ENCODE measurements at places on chromosomes 3 and 15.

- DNase-seq, result no peak
These were observed 41.3 kb downstream of the RPN1 start for GRCh38 chr3:128609294-128609693.

- no peak for DNase-seq
These were observed 22.5 kb downstream of the NRROS start for GRCh38 chr3:196662033-196662432.

GRCh38 chr3:147139341-147139740, 267.0 kb downstream of the ZIC4 start:
- no peak for DNase-seq

DNA sequence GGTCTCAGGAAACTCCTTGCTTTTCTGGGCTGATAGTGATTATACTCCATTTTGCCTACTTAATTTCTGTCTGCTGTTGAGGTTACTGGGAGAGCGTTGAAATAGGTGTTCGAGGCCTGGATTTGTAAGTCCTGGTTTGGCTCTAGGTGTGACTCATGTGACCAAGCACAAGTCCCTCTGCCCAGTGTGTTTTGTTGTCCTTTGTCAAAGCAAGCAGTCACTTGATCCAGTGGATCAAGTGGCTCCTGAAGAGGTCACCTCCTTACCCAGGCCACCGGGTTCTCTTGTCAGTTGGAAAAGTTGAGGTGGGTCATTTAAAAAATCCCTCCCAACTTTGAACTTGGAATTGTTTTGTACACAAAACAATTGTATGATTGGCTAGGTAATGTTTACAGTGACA, 70.0 kb downstream of the LPP start:
- no peak for DNase-seq

- DNase-seq, result no peak
These were observed 43.3 kb downstream of the ZNF609 start for GRCh38 chr15:64503640-64504039.

- no peak for DNase-seq
These were observed 864 bp upstream of the NEO1 start for GRCh38 chr15:73051391-73051806.

GRCh38 chr15:99238849-99239248, 10.5 kb downstream of the TTC23 start:
- no peak for DNase-seq

- no peak for DNase-seq
These were observed 125.1 kb downstream of the PLCL2 start for GRCh38 chr3:17009826-17010225.

- no peak for DNase-seq
These were observed 178.2 kb downstream of the TNIK start for GRCh38 chr3:171282041-171282440.

GRCh38 chr3:8413337-8413926, 88.2 kb upstream of the LMCD1 start:
- no peak for DNase-seq

- no peak for DNase-seq
These were observed 57.2 kb upstream of the FBN1 start for GRCh38 chr15:48702569-48703236.

- DNase-seq, result no peak
These were observed 44.6 kb upstream of the RBMS3 start for GRCh38 chr3:29236146-29236840.

GRCh38 chr15:45586125-45586524, 1.1 kb upstream of the BLOC1S6 start:
- DNase-seq, result no peak

DNA sequence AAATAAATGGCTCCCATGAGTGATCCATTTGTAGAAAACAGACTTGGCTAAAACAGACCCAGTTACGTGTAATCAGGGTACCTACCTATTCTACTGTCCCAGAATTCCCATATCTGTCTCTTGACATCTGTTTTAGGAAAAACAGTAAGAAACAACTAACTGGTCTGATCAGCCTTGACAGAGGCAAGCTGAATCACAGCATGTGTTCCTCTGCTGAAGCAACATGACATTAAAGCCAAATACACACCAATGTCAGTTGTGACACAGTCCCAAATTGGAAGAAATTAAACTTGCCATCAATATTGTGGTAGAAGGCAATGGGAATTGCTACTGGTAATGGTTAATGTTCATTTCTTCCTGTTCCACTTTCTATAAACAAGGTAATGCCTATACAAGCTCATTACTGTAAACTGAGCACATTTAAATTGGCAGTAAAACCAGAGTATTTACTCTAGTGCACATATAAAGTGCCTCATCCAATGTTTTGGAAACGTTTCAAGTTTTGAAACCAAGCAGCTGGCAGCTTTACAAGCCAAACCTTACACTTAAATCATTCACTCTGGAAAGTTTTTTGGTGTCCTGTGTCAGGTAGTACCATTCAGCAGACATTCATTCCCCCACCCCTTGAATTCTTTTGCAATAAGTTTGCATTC, 27.0 kb downstream of the ALDH1A2 start:
- DNase-seq, result no peak

GRCh38 chr3:61233746-61234145, 17.5 kb downstream of the FHIT start:
- no peak for DNase-seq

GRCh38 chr3:16064642-16065414, 109.7 kb upstream of the GALNT15 start:
- no peak for DNase-seq

GRCh38 chr3:112671930-112672715, 31.2 kb upstream of the CCDC80 start:
- no peak for DNase-seq

DNA sequence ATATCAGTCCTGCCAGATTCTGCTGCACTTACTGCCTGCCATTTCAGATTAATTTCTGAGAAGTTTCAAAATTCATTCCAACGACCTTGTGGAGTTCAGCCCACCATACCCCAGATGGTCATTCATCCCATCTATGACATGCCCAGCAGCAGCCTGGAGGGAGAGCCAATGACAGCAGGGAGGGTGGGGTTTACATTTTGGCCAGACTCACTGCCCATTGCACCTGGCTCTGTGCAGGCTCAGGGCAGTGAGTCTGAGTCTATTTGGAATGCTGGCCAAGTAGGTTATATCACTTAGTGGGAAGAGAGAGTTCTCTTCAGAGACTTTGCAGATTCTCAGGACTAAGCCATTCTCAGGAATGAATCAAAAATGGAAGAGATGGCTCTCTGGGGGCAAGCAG, 21.5 kb downstream of the SRPRB start:
- no peak for DNase-seq

DNA sequence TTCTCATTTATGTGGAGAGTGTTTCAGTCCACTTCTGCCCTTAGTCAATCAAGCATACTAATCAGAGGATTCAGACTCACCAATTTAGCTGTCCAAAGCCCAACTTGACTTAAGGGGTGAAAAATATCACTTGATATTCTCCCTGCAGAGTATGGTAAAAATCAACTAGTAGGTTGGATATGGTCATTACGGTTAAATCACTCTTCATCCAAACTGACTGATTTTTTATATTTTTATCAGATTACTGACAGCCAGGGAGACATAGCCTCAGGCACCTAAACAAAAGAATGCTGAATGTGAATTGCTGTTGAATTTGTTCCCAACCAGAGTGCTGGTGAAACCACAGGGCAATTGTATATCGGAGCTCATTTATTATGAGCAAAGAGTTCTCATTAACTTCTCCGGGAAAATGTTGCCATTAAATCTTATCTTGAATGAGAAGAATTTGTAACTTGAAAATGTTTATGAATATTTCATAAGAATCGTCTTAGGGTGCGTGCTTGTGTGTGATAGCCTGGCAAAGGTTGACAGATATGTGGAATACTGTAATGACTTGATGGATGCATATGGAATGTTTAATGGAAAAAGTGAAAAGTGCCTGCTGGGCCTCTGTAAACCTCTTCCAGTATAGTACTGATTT, 411.2 kb downstream of the NAALADL2 start:
- DNase-seq, result no peak

DNA sequence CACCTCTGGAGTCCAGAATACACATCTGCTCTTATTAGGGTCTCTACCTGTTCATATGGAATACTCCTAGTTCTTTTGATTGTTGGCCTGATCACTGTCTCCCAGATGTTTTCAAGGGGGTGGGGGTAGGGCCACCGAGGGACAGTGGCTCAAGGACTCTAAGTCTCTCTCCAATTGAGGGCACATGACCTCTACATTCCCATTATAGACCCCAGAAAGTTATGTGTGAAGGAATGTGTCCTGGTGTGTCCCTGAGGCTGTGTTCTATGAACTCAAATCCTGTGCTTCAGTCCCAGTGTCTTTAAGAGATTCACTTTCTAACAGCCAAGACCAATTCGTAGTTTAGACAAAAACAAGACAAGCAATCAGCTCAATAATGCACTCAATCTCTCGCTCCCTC, 357.4 kb downstream of the ERC2 start:
- no peak for DNase-seq

DNA sequence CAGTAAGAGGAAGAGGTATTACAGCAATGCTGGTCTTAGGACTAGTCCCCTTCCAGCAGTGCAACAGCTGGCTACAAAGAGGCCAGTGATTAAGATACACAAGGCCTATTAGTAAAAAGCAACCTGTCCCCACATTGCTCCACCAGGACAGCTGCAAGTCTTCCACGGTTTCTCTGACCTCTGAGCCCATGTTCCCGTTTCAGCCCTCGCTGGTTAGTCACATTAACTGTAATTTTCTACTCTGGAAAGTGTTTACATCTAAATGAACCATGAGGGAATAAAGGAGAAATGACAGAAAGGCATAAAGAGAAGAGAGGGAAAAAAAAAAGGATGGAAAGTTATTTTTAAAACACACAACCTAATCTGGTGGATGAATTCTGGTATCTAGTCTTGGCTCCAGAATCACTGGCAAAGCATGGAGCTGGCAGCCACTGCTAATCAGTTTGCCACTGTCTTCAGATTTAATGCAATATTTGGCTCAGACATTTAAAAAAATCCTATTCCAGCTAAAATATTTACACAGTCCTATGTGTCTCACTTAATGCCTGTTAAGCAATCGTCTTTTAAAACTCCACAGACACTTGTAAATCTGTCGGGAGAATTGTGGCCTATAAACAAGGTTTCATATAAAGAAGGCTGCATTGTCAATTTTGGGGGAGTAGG, 154.9 kb downstream of the GREM1 start:
- no peak for DNase-seq

- no peak for DNase-seq
These were observed 129.2 kb upstream of the CBLB start for GRCh38 chr3:105997800-105998526.

DNA sequence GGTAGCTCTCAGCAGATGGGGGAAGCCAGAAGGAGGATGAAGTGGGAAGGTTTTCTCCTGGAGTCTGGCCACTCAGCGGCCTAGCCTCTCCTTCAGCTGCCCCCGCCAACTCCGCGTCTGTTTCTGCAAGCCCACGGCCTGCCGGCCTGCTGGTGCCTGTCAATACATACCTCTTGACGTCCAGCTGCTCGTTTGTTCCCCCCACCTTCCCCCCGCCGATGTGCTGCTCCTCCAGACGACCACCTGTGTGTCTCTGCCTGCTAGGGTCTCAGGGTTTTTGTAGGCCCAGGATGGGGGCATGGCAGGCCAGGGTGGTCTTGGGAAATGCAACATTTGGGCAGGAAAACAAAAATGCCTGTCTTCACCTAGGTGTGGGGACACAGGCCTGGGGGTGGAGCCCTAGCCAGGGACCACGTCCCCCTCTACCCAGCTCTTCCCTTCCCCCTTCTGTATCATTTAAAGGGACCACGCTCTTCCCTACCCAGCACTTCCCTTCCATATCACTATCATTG, 137.8 kb downstream of the ALCAM start:
- DNase-seq, result no peak

DNA sequence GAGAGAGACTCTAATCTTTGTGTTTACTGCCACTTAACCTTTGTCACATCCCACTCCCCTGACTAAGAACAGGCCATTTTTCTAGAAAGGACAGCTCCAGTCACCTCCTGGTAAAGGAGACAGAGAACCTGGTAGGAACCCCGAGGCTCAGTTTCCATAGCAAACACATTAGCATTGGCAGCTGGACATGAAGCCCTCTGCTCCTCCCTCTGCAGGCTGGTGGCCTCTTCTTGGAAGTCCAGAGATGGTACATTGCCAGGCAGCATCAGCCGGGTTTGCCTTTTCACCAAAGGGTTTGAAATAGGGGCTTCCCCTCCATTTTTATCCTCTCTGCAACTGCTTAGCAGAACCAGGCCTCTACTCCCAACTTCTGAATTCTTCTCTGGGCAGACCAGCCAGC, 213.4 kb upstream of the SEMA6D start:
- DNase-seq, result no peak

DNA sequence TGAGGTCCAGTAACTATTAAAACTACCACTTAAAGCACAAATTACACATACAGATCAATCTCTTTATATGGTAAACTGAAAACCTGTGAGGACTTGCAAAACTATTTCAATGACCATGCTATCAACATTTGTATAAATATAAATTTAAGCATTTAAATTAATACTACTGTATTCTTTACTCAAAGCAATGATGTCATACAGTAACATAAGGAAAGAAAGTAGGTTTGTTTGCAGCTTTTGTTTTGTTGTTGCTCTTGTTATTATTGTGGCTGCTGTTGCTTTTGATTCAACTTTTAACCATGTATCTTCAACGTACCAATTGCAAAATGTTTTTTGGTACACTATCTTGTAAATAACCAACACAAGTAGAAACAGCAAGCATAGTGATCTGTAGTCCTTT, 22.0 kb downstream of the CBLB start:
- DNase-seq, result no peak

DNA sequence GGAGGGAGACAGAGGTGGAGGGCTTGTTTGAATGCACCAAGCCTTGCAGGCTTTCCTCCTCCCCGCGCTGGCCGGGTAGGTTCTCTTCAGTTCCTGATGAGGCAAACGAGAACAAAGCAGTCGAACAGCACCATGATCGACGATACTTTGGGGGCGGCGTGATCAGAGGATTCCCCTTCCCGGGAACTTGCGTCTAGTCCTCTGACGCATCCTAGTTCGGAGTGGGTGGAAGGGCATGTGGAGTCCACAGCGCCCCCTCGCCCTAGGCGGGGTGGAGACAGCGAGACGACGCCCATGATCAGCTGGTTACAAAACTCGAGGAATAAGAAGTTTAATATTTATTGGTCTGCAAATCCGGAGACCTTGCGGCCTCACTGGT, 452 bp upstream of the SV2B start:
- no peak for DNase-seq

DNA sequence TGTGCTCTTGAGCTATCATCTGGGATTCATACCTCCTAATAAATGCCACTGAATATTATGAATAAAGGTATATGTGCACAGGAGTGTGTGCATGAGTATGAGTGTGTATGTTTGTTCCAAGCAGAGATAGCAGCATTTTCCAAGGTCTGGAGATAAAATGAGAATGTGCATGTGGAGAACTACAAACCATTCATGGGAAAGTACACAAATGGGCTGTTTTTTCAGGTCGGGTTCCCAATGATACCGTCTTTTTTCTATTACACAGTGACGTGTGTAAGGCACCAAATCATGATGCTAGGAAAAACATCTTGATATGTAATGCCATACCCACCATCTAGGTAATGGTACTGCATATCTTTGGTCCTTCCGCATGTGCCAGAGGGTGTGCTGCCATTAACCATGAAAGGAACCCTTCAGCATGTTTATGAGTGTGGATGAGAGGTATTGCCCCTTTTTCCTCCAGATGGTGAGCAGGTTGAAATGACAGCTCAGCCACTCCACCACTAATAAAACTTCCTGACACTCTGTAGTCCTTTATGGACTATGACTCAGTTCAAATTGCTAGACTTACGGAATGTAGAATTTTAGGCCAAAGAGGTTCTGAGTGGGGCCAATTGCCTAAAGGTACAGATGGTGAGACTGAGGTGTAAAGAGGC, 36.4 kb upstream of the COPB2 start:
- DNase-seq, result no peak

Data from activated CD4-positive, CD25-positive, alpha-beta regulatory T cell (primary cell).